ENCODE measurements at places on chromosomes 11 and 22.
A peak's percentile ranks its signal among the peaks of the same experiment; 100 is the strongest.

GRCh38 chr11:67160872-67161783 lies 42.1 kb downstream of the KDM2A start:
- no peak for DNase-seq

DNA sequence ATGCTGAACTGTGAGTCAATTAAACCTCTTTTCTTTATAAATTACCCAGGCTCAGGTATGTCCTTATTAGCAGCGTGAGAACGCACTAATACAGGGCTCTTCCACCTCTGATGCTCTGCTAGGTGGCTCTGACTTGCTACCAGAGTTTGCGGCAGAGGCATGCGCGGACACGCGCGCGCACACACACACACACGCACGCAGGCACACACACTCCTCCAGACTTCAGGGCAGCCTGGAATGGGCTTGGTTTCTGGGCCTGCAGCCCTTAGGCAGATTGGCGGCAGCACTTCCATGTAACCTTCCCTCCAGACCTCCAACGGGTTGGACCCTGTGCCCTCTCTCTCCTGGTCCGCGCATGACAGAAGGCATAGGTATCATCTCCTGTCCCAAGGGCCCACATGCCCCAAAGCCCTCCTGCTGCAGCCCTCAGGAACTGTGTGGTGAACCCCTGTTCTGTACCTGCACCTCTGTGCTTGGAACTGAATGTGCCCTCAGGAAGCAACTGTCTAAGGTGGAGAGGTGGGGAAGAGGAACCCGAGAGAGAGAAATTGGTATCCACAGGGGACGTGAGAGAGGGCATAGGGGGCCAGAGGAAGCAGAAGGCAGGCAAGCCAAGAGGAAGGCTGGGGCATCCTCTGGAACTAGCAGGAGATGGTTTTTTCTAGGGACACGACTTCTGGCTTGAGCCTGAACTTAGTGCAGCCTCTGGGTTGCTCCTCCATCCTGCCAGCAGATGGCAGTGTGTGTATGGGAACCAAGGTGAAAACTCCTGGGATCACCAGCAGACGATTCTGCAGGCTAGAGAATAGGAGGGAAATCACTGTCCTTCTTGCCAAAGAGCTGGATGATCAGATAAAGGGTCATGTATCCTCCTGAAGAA lies 23.4 kb upstream of the RIC3 start:
- DNase-seq: peak; percentile 77

GRCh38 chr22:45335021-45335818 lies 25.5 kb downstream of the FAM118A start:
- no peak for DNase-seq

GRCh38 chr11:61695917-61696316 lies 15.7 kb downstream of the DAGLA start:
- DNase-seq: peak; percentile 68

DNA sequence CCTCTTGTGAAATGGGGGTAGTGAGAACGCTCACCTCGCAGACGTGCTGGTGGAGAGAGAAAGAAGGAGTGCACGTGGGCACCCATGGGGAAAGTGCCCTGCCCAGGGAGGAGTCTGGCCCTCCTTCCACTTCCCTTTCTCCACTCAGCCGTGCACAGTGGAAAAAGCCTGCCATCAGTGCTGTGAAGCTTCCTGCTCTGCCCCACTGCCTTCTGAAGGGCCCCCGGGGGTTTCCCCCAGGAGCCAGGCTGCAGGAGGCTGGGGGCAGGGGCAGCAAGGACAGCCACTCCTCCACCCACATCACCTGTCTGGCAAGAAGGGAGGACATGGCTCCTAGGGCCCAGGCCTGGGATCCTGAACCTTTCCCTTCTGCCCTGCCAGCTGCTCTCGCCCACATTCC lies 7.6 kb downstream of the TP53I11 start:
- DNase-seq: no peak

DNA sequence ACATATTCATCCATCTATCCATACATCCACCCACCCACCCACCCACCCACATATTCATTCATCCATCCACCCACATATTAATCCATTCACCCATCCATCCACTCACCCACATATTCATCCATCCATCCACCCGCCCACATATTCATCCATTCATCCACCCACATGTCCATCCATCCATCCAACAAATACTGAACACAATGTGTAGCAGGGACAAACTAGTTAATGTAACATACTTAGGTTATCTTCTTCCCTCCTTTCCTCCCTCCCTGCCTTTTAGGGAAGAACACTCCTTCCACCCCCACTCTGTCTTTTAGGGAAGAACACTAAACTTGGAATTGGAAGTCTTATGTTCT lies 39.4 kb downstream of the MCM5 start:
- DNase-seq: no peak

- no peak for DNase-seq
These were observed 50.8 kb downstream of the HIPK3 start for GRCh38 chr11:33307984-33308383.

GRCh38 chr22:35174401-35175038 lies 82.8 kb upstream of the HMGXB4 start:
- DNase-seq: no peak

GRCh38 chr11:44205352-44205751 lies 104.6 kb downstream of the ALX4 start:
- DNase-seq: no peak

DNA sequence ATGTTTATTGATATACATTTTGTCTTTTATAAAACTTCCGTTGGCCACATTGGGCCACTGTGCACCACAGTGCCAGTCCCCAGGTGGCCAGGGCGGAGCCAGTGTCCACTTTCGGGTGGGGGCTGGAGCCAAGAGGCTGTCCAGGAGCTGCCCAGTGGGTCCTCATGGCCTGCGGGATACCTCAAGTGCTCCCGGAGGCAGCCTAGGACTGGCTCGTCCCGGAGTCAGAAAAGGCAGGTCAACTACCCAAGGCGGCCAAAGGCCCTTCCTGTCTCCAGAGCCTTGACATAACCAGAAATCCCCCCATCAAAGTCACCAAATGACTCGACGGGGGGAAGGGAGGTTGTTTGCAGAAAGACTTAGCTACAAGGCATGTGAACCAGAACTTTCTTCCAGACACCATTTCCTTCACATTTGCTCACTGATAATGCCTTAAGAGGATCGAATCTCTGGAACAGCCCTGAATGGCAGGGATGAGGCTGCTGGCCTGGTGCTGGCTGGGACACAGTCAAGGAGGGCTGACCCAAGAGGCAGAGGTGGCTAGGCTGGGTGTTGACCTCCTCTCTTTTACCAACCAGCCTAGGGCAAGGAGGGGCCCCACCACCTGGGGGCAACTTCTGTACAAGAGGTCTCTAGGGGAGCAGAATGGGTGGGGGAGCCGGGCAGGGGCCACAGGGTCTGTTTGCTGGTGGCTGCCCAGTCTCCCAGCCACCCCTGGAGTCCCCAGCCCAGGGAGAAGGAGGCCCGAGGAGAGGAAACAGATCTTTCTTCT lies 8.4 kb downstream of the MRGPRF start:
- no peak for DNase-seq

DNA sequence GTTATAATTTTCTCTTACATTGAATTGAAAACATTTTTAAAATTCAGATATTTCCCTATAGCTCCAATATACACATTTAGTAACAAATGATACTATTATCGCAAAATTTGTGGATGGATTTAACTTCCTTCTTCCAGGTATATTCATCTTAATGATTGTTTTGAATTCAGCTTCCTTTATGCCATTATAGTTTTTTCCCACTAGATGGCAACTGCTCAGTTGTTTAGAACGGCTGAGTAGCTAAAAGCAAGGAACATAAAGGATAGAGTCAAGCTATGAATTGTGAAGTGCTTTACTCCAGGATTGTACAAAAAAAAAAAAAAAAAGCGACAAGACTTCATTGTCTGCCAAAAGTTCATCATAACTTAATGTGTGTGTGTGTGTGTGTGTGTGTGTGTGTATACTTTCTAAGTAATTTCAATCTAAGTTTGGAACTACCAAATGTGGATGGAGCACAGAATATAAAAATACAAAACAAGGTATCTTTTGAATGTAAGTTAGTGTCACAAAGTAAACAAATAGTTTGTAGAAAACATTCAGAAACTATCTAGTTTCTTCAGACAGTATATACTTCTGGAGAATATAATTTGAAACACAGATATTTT lies 846.4 kb downstream of the DLG2 start:
- no peak for DNase-seq

GRCh38 chr11:25766332-25767015 lies 565.5 kb upstream of the ANO3 start:
- DNase-seq: no peak

- DNase-seq: no peak
These were observed 49.5 kb downstream of the PRR5L start for GRCh38 chr11:36345535-36346141.

GRCh38 chr11:68454767-68455166 lies 5.8 kb upstream of the PPP6R3 start:
- no peak for DNase-seq

GRCh38 chr11:24779791-24780190 lies 282.9 kb downstream of the LUZP2 start:
- DNase-seq: no peak

GRCh38 chr11:61617515-61617914 lies 36.6 kb upstream of the SYT7 start:
- DNase-seq: no peak

DNA sequence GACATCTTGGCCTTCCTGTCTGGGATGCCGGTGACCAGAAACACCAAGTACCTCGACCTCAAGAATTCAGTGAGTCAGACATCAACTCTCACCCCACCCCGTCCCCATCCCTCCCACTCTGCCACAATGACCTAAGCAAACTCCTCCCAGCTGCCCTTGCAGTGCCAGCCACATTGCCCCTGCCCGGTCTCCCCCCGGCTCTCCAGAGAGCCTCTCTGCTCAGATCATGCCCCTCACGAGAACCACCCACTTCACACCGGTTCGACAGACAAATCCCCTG lies 23.6 kb upstream of the MYRF start:
- DNase-seq: peak; percentile 53

- DNase-seq: no peak
These were observed 524 bp downstream of the MTMR2 start for GRCh38 chr11:95923439-95923727.

DNA sequence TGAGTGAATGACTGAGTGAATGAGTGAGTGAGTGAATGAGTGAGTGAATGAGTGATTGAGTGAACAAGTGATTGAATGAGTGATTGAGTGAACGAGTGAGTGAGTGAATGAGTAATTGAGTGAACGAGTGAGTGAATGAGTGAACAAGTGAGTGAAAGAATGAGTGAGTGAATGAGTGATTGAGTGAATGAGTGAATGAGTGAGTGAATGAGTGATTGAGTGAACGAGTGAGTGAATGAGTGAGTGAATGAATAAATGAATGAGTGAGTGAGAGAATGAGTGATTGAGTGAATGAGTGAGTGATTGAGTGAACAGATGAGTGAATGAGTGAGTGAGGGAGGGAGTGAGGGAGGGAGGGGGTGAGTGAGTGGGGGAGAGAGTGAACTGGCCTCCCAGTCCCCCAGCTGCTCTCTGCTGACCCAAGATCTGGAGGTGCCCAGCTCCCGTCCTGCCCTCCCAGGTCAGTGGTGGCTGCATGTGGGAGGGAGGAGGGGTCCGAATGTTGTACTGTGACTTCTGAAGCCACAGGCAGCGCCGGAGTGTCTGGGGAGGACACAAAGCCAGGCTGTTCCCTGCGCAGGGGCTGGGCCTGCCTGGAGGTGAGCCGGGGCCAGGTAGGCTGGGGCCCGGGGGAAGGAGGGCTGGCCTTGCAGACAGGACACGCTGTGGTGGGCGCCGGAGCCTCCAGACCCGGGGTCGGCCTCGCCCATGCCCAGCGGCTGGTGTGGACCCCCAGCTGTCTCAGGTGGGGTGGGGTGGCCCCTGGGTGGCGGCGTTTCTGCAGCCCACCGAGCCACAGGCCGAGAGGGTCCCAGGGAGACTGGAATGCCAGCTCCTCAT lies 17.8 kb upstream of the PIM3 start:
- no peak for DNase-seq

- DNase-seq: no peak
These were observed 8.3 kb downstream of the GAS2 start for GRCh38 chr11:22674470-22675439.

GRCh38 chr11:123434262-123434661 lies 4.2 kb downstream of the GRAMD1B start:
- peak; percentile 45 for DNase-seq

- DNase-seq: no peak
These were observed 9.1 kb downstream of the GAL3ST1 start for GRCh38 chr22:30565341-30565740.

GRCh38 chr22:22565981-22566380 lies 6.9 kb upstream of the PRAME start:
- DNase-seq: no peak

DNA sequence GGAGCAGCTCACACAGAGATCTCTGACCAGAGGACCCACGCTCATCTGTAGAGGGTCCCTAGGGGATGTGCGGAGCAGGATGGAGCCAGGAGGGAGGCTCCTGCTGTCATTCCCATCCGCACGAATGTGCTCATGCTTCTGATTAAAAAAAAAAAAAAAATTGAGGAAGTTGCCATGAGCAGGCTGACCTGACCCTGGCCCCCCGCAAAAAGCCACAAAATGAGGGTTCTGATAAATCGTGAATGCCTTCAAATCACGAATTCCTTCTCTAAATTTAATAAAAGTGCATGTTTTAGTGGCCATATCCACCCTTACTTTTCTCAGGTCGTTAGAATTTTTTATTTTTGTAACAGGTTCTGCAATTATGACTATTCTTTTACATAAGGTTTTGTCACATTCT lies 378.2 kb downstream of the OPCML start:
- DNase-seq: no peak

GRCh38 chr11:55658031-55658573 lies 3.9 kb upstream of the OR4C6 start:
- peak; percentile 23 for DNase-seq

DNA sequence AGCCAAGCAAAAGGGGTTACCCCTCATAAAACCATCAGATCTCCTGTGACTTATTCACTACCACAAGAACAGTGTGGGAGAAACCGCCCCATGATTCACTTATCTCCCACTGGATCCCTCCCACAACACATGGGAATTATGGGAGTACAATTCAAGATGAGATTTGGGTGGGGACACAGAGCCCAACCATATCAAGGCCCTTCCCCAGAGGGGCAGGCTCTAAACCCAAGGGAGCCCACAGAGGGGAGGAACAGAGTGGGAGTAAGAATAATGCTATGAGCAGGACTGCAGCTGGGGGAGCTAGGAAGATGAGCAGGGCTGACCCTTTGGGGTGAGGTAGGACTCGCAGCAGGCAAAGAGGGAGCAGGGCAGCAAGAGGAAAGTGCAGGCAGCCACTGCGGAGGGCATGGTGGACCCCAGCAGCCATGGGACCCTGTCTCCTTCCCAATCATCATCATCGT lies 59.3 kb downstream of the CD82 start:
- no peak for DNase-seq
